ENCODE measurements at places on chromosomes 11 and 22.
A peak's percentile ranks its signal among the peaks of the same experiment; 100 is the strongest.

- no peak for DNase-seq
Observed at GRCh38 chr11:76444065-76444383, 794 bp upstream of the EMSY start.

GRCh38 chr11:134581966-134582769 is 170.1 kb upstream of the B3GAT1 start:
- DNase-seq = no peak

DNA sequence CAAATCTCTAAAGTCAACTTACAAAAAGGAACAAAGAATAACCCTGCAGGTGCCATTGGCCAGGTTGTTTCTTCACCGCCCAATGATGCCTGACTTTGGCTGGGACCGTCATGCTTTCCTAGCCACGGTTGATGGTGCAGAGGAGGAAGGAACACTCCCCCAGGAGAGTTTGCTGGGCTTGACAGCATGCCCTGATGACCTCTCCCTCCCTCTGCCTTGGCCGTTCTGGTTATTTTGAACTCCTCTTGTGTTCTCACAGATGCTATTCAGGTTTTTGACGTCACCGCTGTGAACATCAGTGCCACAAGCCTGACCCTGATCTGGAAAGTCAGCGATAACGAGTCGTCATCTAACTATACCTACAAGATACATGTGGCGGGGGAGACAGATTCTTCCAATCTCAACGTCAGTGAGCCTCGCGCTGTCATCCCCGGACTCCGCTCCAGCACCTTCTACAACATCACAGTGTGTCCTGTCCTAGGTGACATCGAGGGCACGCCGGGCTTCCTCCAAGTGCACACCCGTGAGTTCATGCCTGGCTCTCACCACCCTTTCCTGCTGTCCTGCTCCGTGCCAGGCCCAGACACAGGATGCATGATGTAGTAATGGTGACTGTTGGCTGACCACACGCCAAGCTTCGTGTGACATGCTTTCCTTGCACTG is 89.0 kb upstream of the OR4B1 start:
- DNase-seq = no peak

GRCh38 chr11:22703591-22703990 is 37.2 kb downstream of the GAS2 start:
- DNase-seq = no peak

- no peak for DNase-seq
Observed at GRCh38 chr11:27412192-27412691, 49.2 kb upstream of the CCDC34 start.

DNA sequence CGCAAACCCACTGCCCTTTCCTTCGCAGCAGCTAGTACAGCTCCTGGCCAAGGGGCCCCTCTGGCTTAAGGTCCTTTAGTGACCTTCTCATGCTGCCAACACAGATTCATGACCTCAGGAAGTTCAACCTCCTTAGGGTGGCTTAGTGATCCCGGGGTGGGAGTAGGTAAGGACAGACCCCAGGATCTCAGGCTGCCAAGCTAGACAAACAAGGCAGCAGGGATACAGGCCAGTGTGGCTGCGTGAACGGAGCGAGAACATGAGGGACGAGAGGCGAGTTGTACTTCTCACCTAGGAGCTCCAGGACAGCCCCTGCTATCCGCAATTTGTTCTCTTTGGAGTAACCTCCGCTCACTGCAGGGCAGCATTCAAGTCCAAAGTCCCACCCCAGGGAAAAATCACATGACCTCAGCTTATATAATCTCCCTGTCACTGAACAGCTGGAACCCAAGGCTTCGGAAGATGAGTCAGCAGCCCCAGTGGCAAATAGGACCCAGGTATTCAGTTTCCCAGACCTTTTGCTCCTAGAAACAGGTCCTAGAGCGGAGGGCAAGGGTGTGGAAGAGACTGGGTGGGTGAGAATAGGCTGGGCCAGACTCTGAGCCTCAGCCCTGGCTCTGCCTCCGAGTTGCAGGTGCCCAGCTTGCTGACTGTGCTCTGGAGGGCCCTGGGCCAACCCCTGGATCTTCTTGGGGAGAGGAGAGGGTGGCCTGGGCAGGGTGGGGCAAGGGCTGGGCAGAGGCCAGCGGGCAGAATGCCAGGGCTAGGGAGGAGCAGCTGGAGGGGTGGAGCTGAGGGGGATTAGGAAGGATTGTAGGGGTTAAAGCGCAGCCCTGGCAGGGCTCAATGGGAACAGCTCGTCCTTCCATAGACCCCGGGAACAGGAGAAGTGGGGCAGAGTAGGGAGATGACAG is 13.1 kb downstream of the USP2 start:
- no peak for DNase-seq

DNA sequence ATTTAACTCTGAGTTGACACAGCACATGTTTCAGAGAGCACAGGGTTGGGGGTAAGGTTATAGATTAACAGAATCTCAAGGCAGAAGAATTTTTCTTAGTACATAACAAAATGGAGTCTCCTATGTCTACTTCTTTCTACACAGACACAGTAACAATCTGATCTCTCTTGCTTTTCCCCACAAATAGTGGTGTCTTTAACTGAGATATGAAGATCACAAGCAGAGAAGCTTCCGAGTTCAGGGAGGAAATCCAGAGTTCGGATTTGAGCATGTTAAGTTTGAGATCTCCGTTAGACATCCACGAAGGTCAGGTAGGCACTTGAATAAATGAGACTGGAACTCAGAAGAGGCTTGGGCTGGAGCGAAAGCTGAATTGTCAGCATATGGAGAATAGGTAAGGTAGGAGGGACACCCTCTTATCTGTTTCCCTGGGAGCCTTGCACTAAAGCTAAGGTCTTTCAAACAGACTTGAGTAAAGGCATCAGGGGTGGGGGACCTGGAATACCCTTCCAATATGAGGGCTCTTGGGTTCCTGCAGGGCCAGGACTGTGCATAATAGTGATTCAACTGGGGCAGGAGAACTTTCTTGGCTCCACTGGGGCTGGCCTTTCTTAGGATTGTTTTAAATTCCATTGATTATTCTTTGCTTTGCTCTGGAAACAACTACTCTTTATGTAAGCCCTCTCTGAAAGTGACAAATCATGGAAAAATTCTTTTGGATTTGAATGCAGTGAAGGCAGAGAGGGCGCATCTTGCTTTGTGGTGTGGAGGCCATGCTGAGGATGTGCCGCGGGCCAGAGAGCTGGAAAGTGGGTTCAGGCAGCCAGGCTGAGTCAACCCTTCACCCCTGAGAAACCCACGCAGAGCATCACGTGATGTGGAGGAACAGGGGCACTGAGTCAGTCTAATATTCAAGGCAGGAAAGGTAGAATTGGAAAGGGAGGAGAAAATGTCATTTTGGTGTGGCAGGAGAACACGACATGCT is 62.7 kb upstream of the AMPD3 start:
- no peak for DNase-seq

GRCh38 chr22:25404928-25405816 is 159.3 kb upstream of the GRK3 start:
- peak; percentile 45 for DNase-seq

- no peak for DNase-seq
Observed at GRCh38 chr11:71130106-71130505, 122.3 kb downstream of the SHANK2 start.
